Bronchial epithelial cell (primary cell): ENCODE measurements at places on chromosomes 4 and X. TPM values are rescaled to one million over a fixed set of nuclear protein-coding genes. Genes with fewer than 3 reads are reported as not detected.

The AFP gene
- total RNA-seq, result not detected in 2 replicates

- DNase-seq, result no peak
Observed at GRCh38 chr4:145501051-145501660, 19.5 kb downstream of the SMAD1 start.

DNA sequence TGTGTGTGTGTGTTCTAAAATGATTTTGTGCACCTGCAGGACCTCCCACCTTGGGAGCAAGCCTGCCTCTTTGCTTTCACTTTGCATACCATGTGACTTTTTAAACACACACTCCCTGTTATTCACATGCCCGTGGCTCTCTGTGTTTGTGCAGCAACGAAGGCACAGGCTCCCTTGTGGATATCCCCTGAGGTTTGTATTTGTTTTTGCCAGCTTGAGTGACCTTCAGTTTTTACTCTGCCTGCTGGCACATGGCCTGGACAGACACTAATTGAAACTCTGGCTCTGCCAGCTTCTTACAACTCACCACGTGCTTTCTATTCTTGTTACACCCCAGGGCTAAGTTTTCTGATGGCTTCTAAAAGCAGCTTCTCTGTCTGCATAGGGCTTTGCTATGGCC, 885.8 kb downstream of the SH3BGRL start:
- no peak for DNase-seq

DNA sequence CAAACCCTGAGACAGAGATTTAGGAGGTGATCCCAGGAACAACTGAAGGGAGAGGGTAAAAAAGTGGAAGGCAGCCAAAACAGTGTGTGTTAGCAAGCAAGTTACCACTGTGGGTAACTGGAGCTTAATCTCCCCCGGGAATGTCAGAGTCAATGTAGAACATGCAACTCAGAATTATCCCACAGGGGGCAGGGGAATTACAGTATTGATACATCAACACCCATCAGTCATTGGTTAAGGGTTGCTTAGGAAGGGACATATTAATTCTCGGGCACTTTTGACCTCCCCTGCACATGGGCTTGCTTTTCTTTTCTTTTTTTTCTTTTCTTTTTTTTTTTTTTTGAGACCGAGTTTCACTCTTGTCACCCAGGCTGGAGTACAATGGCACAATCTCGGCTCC, 29.3 kb downstream of the CXorf58 start:
- DNase-seq, result no peak

The EMCN gene
- not detected in 2 replicates for total RNA-seq

GRCh38 chr4:74328501-74328900, 20.2 kb downstream of the EPGN start:
- DNase-seq, result peak; percentile 40

DNA sequence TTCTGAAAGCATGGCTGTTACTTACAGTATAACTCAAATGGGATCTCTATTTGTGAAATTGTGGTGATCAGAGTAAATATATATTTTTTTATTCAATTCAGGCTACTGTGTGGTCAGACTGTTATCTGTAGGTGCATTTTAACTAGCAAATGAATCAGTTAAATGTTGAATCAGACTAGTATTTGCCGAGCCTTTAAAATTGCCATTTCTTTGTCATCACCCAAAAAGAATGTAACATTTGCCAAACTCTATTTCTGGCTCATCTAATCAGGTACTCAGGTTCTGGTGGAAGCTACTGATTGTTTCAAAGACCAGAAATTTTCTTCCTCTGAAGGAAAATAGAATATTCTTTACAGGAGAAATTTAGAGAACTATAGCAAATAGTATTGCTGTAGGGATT, 1.8 kb upstream of the NAA15 start:
- DNase-seq, result peak; percentile 57

- peak; percentile 39 for DNase-seq
Observed at GRCh38 chrX:12901486-12901885, 4.9 kb upstream of the TLR8 start.

The YY2 gene
- total RNA-seq, result 0.79 and 1.3 TPM in 2 replicates

The MAGEB10 gene
- not detected in 2 replicates for total RNA-seq

GRCh38 chrX:134932528-134933217, 58.1 kb upstream of the SMIM10 start:
- peak; percentile 58 for DNase-seq

- DNase-seq, result no peak
Observed at GRCh38 chr4:136441629-136442282, 1090.5 kb downstream of the PCDH18 start.

DNA sequence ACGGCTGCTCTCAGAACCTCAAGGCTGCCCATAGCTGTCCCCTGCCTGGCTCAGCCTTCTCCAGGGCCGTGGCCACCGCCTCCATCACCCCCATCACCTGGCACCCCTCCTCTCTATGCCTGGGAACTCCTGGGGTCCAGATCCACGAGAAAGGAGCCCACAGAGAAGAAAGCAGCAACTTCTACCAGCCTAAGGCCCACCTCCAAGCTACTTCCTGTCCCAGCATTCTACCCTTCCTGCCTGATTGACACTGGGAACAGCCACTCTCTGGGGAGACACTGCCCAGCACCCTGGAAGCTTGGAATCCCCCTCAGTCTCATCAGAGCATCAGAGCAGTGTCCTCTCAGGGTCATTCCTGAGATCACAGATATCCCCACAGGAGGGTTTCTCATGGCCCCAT, 36.9 kb upstream of the PROM1 start:
- no peak for DNase-seq

- no peak for DNase-seq
Observed at GRCh38 chr4:72969976-72970375, 99.5 kb downstream of the COX18 start.

The PCDH18 gene
- under 0.01 and 1.6 TPM in 2 replicates for total RNA-seq

The GC gene
- total RNA-seq, result not detected in 2 replicates

The IQSEC2 gene
- 3.4 and 5.9 TPM in 2 replicates for total RNA-seq
